Naive B cell (primary cell): ENCODE measurements at places on chromosomes 3 and 15. TPM values are rescaled to one million over a fixed set of nuclear protein-coding genes. Genes with fewer than 3 reads are reported as not detected.

GRCh38 chr3:181311186-181311585 lies 321.6 kb upstream of the DNAJC19 start:
- no peak for DNase-seq

DNA sequence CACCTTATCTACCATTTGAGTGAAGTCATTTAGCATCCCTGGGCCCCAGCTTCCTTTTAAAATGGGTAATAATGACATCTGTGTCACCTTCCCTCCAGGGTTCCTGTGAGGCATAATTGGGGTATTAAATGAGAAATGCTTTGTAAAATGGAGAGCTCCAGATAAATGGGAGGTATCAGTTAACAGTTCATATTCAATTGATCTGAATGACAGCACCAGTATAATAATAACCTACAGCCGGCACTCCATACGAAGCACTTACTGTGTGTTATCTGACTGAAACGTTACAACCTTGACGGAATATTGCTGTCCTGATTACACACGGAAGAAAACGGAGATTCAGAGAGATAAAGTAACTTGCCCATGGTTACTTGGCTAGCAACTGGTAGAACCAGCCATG lies 53.6 kb downstream of the BHLHE40 start:
- no peak for DNase-seq

GRCh38 chr3:179949869-179950268 lies 86.9 kb downstream of the PEX5L start:
- DNase-seq, result no peak

DNA sequence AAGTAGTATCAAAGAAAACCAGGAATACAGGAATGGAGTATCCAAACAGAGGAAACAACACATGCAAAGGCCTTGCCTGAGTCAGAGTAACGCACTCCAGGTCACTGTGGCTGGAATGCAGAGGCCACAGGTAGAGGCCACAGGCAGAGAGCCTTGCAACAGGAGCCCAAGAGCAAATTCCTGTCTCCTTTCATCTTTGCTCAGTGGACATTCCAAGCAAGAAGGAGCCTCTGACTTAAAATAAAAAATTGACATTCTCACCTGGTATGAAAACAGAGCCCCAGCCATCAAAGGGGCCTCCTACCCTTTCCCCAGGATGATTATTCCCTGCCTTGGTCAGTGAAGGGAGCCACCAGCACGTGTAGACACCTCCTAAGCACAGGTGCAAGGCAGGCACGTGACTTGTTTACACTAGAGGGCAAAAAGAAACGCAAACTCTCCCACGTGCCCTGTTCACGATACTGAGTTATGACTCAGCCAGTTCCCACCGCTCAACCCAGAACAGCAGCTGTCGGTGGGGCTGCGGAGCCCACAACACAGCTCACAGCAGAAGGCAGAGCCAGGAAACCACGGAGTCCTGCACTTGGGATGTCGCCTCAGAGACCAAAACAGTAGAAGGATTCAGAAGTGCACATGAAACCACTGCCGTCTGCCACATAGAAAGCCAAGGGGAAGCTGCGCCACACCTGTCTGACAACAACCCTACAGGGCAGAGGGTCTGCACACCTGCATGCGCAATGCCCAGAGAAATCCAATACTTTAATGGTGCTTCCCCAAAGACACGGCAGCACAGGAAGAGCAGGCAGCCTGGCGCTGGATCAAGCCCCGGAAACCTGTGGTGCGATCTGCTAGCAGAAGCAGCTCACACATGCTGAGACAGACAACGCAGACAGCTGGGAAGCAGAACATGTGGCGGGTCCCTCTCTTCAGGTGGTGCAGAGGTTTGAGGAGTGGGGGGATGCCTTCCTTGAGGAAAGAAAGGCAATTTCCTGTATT lies 52.1 kb downstream of the ITGB5 start:
- no peak for DNase-seq

DNA sequence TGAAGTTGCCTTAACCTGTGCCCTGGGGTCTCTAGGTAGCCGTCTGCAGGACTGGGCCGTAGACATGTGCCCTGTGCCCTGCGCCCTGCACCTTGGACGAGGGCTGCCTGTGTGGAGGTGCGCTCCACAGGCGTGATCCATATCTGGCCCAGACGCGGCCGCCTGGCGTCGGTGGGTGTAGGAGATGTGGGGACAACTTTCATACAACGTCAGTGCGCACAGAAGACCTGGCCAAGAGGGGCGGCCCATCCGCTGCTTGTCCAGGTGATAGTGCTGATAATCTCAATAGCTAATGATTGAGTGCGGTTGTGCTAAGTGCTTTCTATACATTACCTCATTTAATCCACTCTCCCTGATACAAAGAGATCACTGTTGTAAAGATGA lies 665 bp upstream of the RASGRP1 start:
- DNase-seq, result no peak

GRCh38 chr3:50486219-50486888 lies 17.1 kb downstream of the CACNA2D2 start:
- no peak for DNase-seq

Gene FOXB1
- not detected for polyA plus RNA-seq

Gene CKMT1A
- not detected for polyA plus RNA-seq
